ENCODE measurements at places on chromosomes 1 and 21.

DNA sequence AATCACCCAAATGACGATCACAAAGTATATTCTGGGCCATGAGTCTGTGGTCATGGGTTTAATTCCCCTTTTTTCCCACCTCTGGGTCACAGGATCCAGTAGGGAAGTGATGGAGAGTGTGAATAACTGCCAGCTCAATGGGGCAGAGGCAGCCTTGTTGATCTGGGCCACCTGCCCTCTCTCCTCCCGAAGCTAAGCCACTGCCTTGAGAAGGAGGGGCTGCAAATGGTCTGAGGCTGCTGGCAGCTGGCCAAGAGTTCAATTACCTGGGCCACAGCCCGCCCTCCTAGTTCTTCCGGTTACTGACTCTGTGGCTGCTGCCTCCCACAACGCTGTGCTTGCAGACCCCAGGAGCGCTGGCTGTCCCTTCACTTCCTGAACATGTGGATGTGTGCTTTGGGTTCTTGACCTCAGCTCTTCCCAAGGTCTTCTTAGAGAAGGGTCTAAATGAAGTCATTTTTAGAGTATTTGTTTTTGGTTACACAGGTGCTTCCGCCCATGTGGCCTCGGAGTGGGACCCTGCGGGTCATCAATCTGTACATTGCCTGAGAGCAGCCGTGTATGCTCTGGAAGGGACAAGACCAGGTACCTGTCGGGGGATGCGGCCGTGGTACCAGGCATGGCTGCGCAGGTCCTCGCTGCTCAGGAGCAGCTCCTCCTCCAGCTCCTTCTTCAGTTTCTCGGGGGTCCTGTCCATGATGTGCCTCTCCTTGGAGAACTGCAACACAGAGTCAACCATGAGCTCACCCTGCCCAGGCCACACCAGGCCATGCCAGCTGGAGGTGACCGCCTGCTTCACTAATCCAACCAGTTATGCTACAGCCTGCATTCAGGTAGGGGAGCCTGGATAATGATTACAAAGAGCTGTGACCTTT lies 89.7 kb downstream of the BCAR3 start:
- no peak for DNase-seq

- peak; percentile 73 for DNase-seq
Measured at GRCh38 chr1:52697795-52698674, at the start of gene COA7. COA7 (minus strand) TSS chr1:52698347; CDS start chr1:52698326, 21 bp downstream.

DNA sequence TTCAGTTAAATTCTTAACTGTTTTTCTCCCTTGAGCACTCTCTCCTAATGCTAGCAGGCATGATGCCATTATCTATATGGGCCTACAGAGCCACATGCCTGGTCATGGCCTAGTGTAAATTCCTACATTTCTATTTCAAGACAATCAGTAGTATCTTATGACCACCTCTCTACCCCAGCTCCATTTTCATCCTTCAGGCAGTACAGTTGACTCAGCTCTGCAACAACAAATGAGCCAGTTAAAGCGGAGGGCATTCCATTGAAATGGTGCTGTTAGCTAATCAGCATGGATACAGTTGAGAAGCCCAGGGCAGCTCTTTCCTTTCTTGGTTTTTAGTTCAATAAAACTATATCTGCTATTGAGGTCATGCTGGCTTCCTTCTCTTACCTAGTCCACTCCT lies 150.0 kb downstream of the PPP1R12B start:
- no peak for DNase-seq

DNA sequence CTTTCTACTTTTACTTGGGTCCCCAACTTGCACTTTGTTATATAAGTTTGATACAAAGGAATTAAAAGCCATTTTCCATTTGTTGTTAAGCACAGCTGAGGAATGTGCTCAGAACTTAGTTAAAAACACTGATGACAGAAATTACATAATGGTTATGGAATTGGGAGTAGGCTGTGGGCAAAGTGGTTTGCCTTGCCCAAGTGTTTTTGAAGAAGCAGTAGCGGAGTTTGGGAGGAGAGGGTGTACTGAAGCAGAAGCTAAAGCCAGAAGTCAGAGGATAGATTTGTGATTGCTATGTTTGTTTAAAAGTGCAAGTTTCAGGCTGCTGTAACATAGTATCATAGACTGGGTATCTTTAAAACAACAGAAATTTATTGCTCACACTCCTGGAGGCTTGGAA lies 391.8 kb downstream of the DUSP10 start:
- no peak for DNase-seq

DNA sequence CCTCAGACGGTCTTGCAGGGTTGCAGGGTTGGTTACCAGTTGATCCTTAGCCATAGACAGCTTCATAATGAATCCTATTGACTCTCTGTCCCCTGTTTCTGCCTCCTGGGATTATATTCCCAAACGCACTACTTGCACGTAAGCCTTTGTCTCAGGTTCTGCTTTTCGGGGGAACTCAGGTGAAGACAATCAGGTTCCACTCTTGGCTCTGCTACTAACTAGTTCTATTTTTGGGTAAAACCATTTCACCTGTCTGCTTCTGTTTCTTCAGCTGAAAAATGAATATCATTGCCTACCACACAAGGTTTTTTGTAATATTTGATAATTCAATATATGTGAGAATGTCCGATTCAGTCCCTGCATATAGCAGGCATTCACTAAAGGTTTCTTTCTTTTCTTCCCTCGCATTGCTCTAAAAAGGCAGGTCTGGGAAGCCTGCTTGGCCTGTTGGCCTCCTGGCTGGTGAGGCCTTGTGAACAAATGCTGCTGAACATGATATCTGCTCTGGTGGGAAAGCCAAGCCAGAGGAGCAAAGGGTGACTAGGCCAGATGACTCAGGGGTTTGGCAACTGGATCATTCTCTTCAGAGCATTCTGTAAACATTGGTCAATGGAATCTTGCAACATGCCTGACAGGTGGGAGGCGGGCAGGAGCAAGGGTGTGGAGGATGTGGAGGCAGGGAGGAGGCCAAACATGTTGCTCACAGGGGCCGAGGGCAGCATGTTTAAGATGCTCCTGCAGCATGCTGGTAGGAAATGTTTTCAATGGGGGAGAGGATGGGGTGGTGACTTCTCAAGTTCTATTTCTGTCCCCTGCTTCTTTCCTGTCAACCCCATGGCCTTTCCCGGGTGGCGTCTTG lies 23.8 kb downstream of the IER5 start:
- no peak for DNase-seq

DNA sequence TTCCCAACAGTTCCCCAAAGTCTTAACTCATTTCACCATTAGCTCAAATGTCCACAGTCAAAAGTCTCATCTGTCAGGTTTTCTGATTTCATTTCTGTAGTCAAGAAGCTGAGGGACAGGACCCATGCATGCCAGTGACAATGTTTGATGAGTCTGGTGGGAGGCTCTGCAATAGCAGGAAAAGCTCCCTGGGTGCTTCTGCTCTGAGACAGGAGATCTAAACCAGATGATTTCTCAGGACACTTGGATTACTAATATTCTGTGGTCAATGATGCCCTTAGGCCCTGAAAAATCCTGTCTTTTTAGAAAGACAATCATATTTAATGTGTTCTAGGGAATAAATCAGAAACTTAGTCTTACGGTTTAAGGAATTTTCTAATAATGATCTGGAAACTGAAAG lies 56.4 kb downstream of the PCBP3 start:
- no peak for DNase-seq

DNA sequence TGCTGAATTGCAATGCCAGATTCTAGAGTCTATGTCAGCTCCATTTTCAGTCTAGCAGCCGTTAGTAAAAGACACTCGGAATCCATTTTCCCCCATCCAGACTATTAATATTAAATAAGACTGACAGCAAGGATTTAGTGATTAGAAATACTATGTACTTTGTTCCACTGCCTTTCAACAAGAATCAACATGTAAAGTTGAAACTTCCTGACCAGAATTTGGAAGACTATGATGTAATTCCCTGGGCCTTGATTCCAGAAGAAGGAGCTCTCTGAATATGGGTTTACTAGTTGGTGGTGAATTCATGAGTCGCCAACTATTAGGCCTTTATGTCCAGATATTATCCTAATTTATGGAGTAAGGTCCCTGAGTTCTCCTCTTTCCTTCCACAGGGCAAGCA lies 24.8 kb downstream of the KDM1A start:
- no peak for DNase-seq

DNA sequence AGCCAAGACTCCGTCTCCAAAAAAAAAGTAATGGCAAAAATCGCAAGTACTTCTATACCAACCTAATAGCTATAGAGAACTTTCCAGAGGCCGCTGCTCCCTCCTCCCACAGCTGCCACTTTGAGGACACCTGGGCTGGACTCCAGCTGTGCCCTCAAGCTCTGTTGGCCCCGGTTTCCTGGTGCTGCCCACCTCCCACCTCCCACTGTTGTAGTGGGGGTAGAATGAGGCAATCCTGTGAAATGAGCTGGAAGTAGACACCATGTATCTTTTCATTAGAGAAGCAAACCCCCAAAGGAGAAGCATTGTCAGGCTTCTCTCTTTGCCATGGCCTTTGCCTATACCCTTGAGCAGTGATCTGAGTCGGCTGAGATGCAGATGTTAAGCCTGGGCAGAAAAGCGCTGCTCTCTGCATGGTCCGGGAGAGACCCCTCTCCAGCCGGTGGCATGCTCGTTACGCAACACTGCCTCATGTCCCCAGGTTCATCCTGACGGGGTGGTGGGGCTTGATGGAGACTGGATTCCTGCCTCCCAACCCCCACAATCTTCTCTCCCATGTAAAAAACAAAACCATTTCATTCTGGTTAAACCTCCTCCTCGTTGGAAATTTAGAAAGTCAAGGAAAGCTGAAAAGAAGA lies 39.7 kb downstream of the SIM2 start:
- no peak for DNase-seq

DNA sequence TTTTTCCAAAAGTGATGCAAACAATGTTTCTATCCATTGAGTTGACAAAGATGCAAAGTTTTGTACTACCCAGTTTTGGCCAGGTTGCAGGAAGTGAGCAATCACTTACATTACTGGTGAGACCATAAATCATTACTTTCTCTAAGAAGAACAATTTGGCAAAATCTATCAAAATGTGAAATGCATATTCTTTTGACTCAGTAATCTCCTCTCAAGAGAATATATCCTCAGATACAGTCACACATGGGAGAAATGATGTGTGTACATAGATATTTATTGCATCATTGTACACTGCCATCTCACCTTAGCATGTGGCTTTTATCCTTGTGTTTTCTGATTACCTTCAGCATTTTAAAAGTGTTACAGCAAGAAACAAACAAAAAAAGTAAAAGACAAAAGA lies 52.4 kb upstream of the FMO3 start:
- DNase-seq: no peak

DNA sequence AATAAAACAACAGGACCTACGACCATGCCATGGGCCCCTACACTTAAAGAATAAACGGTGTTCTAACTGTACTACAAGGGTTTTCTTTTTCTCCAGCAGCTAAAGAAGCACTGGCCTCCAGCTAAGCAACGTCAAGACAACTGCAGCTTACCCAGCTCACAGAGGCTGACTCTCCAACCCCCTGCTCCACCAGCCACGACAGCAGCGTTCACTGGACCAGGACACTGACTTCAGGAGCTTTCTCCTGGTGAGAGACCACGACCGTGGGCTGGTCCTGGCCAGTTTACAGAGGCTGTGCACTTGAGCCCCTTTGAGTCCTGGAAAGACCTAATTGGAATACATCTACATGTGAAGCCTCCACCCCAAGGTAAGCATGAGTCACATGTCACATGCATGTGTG lies 39.4 kb downstream of the WNT9A start:
- no peak for DNase-seq

- no peak for DNase-seq
Measured at GRCh38 chr1:184889902-184890301, 84.4 kb downstream of the NIBAN1 start.
